H1 (cell line): ENCODE measurements at places on chromosomes 5 and 9. TPM values are rescaled to one million over a fixed set of nuclear protein-coding genes. Genes with fewer than 3 reads are reported as not detected.

Gene SPINK1
- 0.48 TPM in 1 of 2 replicates, not detected in the other for total RNA-seq

Gene BHMT2
- total RNA-seq: not detected in 2 replicates

Gene FYB1
- not detected in 2 replicates for total RNA-seq

Gene SLC36A3
- total RNA-seq: not detected in 2 replicates

Gene BARX1
- total RNA-seq: 2.1 and 2.6 TPM in 2 replicates

Gene HMCN2
- 7.9 and 9.1 TPM in 2 replicates for total RNA-seq

Gene GPR21
- 0.58 and 0.65 TPM in 2 replicates for total RNA-seq

Gene CCDC180
- total RNA-seq: 3.6 and 8.2 TPM in 2 replicates

Gene RFK
- total RNA-seq: 10.6 and 14.9 TPM in 2 replicates

Gene LCN2
- total RNA-seq: 1.1 and 1.4 TPM in 2 replicates

Gene ELP1
- total RNA-seq: 31.3 and 31.7 TPM in 2 replicates

Gene C8G
- 0.80 TPM in 1 of 2 replicates, not detected in the other for total RNA-seq

Gene ARHGEF39
- 17.5 and 18.6 TPM in 2 replicates for total RNA-seq

DNA sequence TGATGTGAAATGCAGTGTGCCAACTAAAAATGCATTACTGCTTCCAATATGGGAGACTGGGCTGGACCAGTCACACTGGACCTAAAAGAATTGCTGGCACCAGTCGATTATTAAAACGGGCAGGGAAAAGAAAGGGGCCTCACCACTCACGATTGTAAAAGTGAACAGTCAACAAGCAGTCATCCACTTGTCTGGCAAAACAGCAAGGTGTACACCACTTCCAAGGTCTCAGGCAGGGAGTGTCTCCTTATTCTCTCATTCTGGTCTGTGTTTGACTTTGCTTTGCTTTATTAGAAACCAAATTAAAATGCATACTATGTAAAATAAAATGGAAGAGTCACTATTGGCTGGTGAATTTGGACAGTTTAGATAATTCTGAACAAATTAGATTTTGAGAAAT is 57.8 kb upstream of the TRPM3 start:
- no peaks in the 10 kb centered on the region for H3K36me3 ChIP-seq
- H3K27ac ChIP-seq: no peak overlapping the region
- H3K4me3 ChIP-seq: no peak overlapping the region
- no peaks in the 10 kb centered on the region for H3K27me3 ChIP-seq
- no peak for DNase-seq
- peaks cover 4% of the 10 kb centered on the region for H3K4me1 ChIP-seq

GRCh38 chr5:156394642-156395305 is 67.8 kb downstream of the SGCD start:
- H3K4me1 ChIP-seq: no peaks in the 10 kb centered on the region
- H3K36me3 ChIP-seq: no peaks in the 10 kb centered on the region
- no peaks in the 10 kb centered on the region for H3K27me3 ChIP-seq
- DNase-seq: no peak

- H3K4me1 ChIP-seq: no peaks in the 10 kb centered on the region
- H3K36me3 ChIP-seq: no peaks in the 10 kb centered on the region
These were observed 245.3 kb downstream of the NFIB start for GRCh38 chr9:14068690-14069089.

DNA sequence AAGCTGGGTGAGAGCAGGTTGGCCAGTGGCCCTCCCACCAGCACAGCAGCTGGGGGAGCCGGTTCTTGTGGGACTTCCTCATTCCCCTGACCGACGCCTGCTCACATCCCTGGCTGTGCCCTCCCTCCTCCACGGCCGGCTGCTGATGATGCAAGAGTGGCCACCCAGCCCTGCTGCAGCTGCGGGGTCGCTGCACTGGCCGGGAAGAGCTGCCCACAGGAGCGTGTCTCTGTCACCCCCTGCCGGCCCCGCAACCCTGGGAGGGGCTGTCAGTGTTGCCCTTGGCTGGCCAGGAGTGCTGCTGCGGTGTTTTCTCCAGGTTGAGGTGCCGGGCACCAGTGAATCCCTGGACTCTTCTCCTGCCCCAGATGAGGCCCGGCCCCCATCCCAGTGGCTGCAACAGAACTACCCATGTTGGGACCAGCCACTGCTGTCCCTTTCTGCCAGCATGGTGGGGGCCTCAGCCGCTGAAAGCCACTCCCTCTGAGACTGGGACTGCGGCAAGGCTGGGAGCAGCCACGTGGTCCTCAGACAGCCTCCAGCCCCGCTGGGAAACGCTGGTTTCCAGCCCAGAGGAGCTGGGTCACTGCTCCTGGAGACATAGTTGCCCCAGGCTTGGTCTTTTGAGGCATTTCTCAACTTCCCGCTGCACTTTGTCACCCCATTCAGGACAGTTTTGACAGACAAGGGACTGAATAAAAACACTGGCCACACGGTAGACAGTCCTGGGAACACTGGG is 739 bp downstream of the CARD9 start:
- H3K27ac ChIP-seq: no peak overlapping the region; the same call in 1 of the 2 replicates
- no peaks in the 10 kb centered on the region for H3K4me1 ChIP-seq
- H3K36me3 ChIP-seq: no peaks in the 10 kb centered on the region
- H3K27me3 ChIP-seq: no peaks in the 10 kb centered on the region
- H3K4me3 ChIP-seq: no peak overlapping the region

GRCh38 chr5:32020946-32021345 is 153.2 kb downstream of the GOLPH3 start:
- H3K4me3 ChIP-seq: no peak overlapping the region
- no peak overlapping the region for H3K27ac ChIP-seq
- no peaks in the 10 kb centered on the region for H3K27me3 ChIP-seq
- no peaks in the 10 kb centered on the region for H3K36me3 ChIP-seq
- peaks cover 16% of the 10 kb centered on the region for H3K4me1 ChIP-seq

DNA sequence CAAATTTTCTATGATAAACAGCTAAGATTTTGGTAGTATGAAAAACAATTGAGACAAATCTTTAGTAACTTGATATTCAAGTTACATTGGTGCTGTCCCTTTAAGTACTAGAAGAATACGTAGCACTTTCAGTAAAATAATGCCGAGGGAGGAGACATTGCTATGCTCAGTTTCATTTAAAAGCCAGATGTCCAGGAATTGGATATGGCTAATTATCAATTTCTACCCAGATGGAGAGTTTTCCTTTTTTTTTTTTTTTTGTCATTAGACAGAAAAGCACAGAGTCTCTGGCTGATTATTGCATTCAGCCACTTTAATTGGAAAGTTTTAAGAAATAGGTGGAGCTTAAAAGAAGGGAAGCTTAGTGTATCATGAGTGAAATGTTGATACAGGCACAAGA is 40.4 kb upstream of the APC start:
- H3K4me3 ChIP-seq: no peak overlapping the region
- no peak for DNase-seq
- no peak overlapping the region for H3K27ac ChIP-seq
- no peaks in the 10 kb centered on the region for H3K4me1 ChIP-seq
- no peaks in the 10 kb centered on the region for H3K36me3 ChIP-seq

- no peak overlapping the region for H3K27ac ChIP-seq
- DNase-seq: no peak
- H3K4me1 ChIP-seq: 0 out of 2 replicates have a peak, but pooled peaks cover 2% of the 10 kb centered on the region
- H3K4me3 ChIP-seq: no peak overlapping the region
- no peaks in the 10 kb centered on the region for H3K27me3 ChIP-seq
- no peaks in the 10 kb centered on the region for H3K36me3 ChIP-seq
These were observed 34.0 kb upstream of the PPP1R2B start for GRCh38 chr5:156815988-156816599.

- H3K4me1 ChIP-seq: no peaks in the 10 kb centered on the region
- no peak overlapping the region for H3K27ac ChIP-seq
- H3K27me3 ChIP-seq: no peaks in the 10 kb centered on the region
- no peak for DNase-seq
- H3K4me3 ChIP-seq: no peak overlapping the region
These were observed 153.5 kb upstream of the OR13F1 start for GRCh38 chr9:104350541-104350940.

DNA sequence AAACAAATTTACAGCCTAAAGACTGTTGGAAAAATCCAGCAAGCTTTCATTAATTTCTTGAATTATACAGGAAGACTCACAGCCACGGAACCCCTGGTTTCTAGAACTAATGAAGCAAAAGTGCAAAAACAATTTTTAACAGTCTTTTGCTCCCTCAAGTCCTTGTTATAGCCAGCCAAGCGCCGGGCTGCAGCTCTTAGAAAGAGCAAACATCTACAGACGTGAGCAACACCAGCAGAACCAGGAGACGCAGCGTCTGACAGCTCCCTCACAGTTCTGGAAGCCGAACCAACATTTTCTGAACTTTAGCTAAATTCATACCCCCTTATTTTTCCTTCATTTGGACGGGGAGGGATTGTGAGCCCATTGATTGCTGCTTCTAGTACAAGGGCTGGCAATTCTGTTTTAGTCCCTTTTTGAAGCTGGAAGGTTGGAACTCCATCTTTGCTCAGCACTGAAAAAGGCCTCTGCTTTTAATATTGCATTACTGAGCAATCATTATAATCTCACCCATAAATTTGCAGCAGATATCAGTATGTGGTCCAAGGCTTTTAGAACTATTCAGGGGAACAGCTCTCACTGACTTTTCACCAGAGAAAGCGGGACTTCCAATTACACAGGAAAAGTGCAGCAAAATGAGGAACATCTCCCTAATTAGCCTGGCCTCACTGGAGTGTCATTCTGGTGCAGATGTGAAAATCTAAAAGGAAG is 45.8 kb downstream of the AK8 start:
- H3K36me3 ChIP-seq: no peaks in the 10 kb centered on the region
- no peaks in the 10 kb centered on the region for H3K4me1 ChIP-seq
- no peak overlapping the region for H3K27ac ChIP-seq
- H3K27me3 ChIP-seq: 0 out of 2 replicates have a peak, but pooled peaks cover 3% of the 10 kb centered on the region
- H3K4me3 ChIP-seq: no peak overlapping the region

GRCh38 chr9:77455312-77455927 is 192.7 kb downstream of the GNA14 start:
- no peak overlapping the region for H3K27ac ChIP-seq
- H3K36me3 ChIP-seq: no peaks in the 10 kb centered on the region
- no peak overlapping the region for H3K4me3 ChIP-seq
- DNase-seq: no peak
- H3K27me3 ChIP-seq: no peaks in the 10 kb centered on the region

DNA sequence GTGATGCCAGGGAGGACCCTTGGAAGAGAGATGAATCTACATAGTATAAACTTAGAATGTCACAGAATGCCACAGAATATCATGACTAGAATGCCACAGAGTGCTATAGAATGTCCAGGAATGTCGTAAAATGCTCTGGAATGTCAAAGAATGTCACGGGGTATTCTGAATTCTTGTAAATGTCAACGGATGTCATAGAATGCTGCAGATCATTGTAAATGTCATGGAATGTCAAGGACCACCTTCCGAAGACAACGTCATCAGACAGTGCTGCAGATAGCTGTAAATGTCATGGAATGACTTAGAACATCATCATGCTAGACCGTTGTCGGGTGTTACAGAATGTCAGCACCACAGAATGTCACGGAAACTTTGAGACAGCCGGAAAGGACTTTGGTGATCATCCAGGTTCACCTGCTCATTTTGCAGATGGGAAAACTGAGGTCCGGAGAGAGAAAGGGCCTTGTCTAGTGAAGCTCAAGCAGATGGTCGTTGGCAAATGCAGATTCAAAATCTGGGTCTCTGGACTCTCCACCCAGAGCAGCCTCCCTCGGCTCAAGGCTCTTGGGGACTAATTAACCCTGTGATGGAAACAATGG is 117.1 kb downstream of the LHX2 start:
- no peaks in the 10 kb centered on the region; the same call in 1 of the 2 replicates for H3K27me3 ChIP-seq
- peaks cover 12% of the 10 kb centered on the region for H3K4me1 ChIP-seq
- no peaks in the 10 kb centered on the region for H3K36me3 ChIP-seq
- H3K27ac ChIP-seq: no peak overlapping the region
- no peak overlapping the region for H3K4me3 ChIP-seq

- H3K4me1 ChIP-seq: no peaks in the 10 kb centered on the region
- DNase-seq: no peak
- no peaks in the 10 kb centered on the region for H3K36me3 ChIP-seq
- H3K27ac ChIP-seq: no peak overlapping the region
These were observed 92.7 kb downstream of the KIF4B start for GRCh38 chr5:155106221-155106620.

GRCh38 chr9:132641216-132641615 is 28.6 kb downstream of the DDX31 start:
- H3K4me3 ChIP-seq: no peak overlapping the region
- no peaks in the 10 kb centered on the region for H3K4me1 ChIP-seq
- H3K27ac ChIP-seq: no peak overlapping the region
- H3K27me3 ChIP-seq: no peaks in the 10 kb centered on the region

DNA sequence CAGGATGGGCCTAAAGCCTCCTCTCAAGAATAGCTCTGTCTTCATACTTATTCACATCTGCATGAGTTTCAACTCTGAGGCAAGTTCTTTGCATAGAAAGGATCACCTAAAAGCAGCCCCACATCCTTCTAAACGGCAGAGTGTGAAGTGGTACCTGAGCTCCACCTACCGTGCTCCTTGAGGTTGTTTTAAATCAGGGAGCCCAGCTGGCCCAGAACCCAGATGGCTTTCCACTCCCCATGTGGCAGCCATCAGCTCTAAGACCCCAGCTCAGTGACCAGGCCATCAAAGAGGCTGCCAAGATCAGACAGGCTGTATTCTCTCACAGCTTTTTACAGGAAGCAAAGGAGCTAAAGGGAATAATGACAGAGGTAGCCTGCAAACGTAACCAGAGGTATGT is 299.3 kb downstream of the RASEF start:
- no peak overlapping the region for H3K4me3 ChIP-seq
- no peaks in the 10 kb centered on the region for H3K27me3 ChIP-seq
- no peaks in the 10 kb centered on the region for H3K4me1 ChIP-seq
- no peak for DNase-seq
- no peak overlapping the region for H3K27ac ChIP-seq
- peaks cover 15% of the 10 kb centered on the region; the same call in 1 of the 2 replicates for H3K36me3 ChIP-seq

DNA sequence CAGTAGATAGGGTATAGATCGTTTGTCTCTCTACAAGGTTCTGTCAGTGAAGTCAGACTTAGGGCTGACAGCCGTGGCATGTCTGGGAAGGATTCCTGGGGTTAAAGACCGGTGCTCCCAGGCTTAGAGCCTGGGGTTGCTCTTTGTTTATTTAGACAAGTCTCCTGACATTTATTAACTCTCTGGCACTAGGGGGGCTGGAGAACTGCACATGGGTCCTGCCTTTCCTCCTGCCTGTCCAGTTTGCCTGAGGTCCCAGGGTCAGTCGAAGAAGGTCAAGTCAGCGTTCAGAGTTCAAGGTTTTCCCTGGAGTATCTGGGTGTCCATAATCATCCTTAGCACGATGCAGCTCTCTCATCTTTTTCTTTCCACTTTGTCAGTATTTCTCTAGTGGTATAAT is 5.6 kb downstream of the EGFLAM start:
- no peak overlapping the region for H3K27ac ChIP-seq
- peaks cover 7% of the 10 kb centered on the region for H3K27me3 ChIP-seq
- no peaks in the 10 kb centered on the region for H3K36me3 ChIP-seq
- no peak for DNase-seq

GRCh38 chr9:120319452-120319851 is 260.5 kb downstream of the CDK5RAP2 start:
- H3K27me3 ChIP-seq: no peaks in the 10 kb centered on the region
- H3K27ac ChIP-seq: no peak overlapping the region
- peak; percentile 7 for DNase-seq
- no peaks in the 10 kb centered on the region for H3K4me1 ChIP-seq
- H3K4me3 ChIP-seq: no peak overlapping the region

DNA sequence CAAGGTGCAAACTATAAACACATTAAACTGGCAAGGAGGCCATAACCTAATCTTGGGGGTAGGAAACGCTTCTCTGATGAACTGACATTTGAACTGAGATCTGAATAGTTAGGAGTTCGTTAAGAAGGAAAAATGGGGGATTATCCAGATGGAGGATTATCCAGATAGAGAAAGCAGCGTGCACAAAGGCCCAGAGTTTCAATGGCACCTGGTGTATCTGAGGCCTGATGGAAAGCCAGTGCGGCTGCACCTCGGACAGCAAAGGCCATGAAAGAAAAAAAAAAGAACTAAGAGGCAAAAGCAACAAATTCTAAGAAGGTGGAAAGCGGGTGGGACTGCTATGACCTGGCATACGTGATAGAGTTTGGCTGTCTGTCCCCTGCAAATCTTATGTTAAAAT is 13.0 kb upstream of the CTNNAL1 start:
- no peak for DNase-seq
- no peak overlapping the region for H3K4me3 ChIP-seq
- H3K27me3 ChIP-seq: no peaks in the 10 kb centered on the region
- H3K36me3 ChIP-seq: no peaks in the 10 kb centered on the region
